Right ventricle myocardium inferior (tissue), 1 donor: ENCODE measurements at places on chromosomes 1 and 21. TPM values are rescaled to one million over a fixed set of nuclear protein-coding genes. Genes with fewer than 3 reads are reported as not detected.

GRCh38 chr1:246437961-246438360 lies 69.1 kb downstream of the SMYD3 start:
- no peak for DNase-seq

DNA sequence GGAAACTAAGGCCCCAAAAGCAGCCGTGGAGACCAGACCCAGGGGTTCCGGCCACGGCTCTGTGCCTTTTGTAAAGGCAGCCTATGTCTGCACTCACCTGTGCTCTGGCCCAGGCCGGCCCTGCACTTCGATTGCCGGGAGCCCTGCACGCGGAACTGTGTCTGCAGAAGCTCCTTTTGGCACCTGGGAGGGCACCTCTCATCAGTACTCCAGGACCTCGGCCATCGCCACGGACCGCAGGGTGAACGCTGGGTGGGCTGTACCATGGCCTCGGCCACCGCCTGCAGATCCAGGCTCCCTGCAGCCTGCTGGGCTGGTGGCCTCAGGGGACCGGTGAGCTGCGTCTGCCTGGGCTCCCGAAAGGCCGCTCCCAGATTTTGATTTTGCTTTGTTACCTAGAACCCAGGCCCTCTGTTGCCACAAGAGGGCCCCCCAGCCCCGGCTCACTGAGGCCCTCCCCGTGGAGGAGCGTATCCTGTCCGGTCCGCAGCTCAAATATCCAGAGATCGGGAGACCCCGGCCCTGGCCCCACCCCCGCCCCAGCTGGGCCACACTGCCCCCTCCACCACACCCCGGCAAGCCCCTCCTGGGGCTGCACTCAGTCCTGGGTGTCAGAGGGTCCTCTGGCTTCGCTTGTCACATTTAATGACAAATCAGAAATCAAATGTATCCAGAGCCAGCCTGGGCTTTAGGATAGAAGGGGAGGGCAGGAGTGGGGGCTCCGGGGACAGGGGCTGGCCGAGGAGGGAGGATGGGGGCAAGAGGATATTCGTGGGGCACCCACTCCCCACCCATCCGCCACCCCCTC lies 60.2 kb upstream of the PDE9A start:
- DNase-seq, result peak; percentile 85

DNA sequence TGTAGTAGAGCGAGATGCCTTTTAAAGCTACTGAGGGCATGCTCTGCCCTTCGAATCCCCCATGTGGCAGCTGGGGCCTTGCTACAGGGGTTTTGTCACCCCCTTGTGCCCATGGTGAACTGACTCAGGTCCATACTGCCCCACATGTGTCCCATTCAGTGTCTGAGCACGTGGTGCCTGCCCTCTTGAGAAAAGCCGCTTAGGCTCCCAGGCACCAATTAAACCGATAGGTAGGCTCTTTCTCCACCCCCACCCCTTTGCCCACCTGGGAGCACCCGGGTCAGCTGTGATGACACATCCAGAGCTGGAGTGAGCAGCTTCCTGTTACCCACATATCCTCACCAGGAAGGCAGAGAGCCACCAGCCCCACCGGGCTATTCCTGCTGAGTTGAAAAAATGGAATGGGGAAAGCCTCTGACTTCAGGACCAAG lies 30.5 kb downstream of the TMCC2 start:
- no peak for DNase-seq

GRCh38 chr1:214609692-214610091 lies 6.7 kb downstream of the CENPF start:
- DNase-seq, result no peak

RPTN gene
- not detected for total RNA-seq

- no peak for DNase-seq
These were observed 48.2 kb upstream of the DNASE2B start for GRCh38 chr1:84350104-84350503.

DNA sequence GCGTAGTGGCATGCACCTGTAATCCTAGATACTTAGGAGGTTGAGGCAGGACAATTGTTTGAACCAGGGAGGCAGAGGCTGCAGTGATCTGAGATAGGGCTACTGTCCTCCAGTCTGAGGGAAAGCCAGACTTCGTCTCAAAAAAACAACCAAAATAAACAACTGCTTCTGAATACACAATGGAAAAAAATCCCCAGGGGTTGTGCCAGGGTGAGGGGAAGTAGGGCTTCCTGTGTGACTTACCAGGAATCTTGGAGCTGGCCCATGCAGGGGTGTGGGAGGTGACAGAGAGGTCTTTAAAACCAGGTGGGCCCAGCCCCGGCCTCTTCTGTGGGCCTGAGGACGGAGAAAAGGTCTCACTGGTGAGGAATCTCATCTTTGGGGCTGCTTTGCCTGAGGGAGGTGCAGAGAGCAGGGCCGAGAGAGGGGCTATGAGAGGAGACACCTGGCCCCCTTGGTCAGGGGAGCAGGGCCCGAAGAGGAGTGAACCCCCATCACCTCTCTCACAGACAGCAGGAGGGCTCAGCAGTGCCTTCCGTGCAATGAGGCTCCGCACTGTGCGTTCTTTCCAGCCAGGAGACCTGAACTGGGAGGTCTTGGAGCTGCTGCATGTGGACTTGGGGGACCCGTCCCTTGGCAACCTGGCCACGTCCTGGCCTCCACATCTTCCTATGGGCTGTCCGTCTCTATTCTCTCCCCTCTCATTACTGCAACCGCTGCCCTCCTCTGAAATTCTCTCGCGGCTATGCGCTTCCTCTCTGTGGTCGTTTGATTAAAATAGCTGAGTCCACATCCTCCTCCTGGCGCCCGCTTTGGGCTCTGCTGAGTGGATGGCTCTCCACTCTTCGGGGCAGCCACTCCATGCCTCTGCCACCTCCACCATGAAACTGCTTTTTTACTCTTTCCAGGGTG lies 10.7 kb downstream of the PLA2G5 start:
- no peak for DNase-seq

DNA sequence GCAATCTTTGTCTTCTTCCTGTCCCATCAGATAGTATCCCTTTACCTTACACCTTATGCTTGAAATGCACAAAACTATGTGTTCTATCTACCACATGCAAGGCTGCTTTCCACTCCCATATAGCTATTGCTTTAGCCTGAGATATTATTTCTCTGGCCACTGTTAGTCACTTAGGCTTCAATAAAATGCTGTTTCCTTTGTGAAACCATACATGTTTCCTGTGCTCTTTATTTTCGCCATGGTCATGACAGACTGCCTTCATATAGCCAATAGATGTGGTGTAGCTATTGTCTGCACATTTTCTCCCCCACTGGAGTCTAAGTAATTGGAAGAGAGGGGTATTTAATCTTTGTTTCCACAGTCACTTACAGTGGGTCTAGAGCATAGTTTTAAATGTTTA lies 108.4 kb downstream of the GREM2 start:
- DNase-seq, result no peak
